ENCODE measurements at places on chromosomes 13 and 19.

DNA sequence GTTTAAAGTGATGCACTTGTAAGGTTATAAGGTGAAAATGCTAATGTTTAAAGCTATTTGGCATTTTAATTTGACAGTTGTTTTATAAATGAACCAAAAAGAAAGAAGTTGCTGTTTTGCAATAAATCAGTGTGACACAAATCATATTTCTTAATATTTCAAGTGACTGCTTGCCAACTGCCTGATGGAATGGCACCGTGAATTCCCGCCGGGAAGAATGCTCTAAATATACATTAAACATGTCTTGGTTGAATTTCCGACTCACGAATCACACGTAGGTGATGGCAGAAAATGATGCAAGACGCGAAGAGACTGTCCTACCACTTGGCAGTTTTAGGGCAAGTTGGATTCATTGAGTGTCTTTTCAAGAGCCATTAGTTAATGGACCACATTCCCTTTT, 3.1 kb upstream of the GJB2 start:
- no peak for DNase-seq

DNA sequence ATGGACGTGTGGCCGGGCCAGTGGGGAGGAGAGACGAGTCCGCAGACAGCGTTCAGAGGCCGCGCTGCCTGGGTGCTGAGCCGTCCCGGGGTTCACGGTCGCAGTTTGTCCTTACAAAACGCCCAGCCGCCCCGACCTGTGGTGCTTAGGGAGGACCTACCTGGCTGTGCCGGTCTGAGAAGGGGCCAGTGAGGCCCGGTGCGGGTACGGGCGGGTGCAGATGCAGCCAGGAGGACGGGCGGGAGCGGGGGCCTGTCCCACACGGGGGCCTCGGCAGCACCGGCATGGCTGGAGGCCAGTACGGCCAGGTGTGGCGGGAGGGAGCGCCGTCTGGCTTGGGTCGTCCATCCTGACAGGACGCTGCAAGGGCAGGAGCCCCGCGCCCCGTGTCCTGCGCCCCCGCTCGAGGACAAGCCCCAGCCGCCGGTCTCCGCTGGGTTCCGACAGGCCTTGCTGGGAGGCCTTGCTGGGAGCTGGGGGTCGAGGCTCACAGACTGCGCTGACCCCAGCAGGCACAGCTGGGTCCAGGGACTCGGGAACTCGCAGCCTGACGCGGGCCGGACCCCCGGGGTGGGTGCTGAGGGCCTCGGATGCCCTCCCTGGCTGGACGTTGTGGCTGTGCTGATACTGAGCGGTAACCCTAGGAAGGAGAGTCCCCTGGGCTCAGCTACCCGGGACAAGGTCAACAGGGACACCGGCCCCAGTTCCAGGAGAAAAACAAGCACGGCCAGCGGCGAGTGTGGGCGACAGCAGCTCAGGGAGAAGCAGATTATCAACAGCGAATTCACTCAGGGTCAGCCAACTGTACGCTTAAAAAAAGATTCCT, 5.3 kb upstream of the PROZ start:
- DNase-seq: peak; percentile 60

DNA sequence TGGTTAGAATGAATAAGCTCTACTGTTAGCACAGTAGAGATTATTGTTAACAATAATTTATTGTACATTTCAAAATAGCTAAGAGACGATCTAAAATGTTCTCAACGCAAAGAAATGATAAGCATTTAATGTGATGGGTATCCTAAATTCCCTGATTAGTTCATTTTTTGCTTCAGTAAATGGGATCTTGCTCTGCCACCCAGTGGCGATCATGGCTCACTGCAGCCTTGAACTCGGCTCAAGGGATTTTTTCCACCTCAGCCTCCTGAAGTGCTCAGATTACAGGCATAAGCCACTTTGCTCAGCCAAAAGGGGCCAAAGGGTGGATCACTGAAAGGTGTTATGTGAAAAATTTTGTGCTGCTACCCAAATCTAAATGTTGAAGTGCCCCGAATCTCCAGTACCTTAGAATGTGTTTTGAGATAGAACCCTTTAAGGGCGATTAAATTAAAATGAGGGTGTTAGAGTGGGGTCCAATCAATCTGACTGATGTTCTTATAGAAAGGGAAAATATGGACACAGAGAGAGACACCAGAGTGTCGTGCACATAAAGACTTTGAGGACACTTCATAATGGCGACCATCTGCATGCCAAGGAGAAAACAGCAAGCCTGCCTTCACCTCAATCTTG, 31.5 kb upstream of the ZNF766 start:
- peak; percentile 54 for DNase-seq

GRCh38 chr13:65488606-65489005, 1741.5 kb downstream of the PCDH9 start:
- no peak for DNase-seq

DNA sequence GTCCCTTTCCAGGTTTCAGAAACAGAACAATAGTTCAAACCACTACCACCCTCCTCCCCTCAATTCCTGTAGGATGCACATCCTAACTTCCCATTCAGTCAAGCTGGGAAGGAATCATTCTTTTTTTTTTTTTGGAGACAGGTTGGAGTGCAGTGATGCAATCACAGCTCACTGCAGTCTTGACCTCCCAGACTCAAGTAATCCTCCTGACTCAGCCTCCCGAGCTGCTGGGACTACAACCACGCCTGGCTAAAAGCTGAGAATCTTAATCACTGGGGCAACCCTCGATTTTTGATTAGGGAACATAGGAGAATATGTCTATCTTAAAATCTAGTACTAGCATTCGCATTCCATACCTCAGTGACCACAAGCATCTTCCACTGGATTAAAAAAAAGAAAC, 146.2 kb downstream of the ABCC4 start:
- no peak for DNase-seq

DNA sequence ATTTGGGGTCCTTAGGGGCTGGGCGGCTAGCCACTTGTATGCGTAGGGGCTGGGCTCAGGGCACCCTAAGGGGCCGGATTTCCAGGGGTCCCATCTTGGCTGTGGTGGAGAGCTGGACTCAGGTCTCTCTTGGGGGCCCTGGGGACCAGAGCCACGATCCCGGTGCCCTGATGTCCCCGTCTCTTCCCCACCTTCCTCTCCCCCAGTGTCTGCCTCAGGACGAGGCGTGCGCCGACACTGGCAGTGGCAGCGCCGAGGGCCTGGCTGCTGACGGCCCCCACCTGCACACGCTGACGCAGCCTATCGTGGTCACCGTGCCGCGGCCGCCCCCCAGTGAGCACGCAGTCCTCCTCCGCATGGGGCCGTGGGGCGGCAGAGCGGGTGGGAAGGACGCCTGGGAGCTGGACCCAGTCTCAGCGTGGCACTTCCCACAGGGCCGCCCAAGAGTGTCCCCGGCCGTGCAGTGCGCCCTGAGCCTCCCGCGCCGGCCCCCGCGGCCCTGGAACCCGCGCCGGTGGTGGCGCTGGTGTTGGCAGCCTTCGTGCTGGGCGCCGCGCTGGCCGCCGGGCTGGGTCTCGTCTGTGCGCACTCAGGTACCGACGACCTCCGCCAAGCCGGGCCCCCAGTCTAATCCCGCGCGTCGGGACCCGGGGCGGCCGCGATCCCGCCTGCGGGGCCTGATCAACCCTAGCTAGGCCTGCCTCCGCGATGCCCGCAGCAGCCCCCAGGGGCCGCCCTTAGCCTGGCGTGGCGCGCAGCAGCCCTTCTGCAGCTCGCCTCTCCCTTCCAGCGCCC, 2.7 kb upstream of the SNAPC2 start:
- DNase-seq: no peak

DNA sequence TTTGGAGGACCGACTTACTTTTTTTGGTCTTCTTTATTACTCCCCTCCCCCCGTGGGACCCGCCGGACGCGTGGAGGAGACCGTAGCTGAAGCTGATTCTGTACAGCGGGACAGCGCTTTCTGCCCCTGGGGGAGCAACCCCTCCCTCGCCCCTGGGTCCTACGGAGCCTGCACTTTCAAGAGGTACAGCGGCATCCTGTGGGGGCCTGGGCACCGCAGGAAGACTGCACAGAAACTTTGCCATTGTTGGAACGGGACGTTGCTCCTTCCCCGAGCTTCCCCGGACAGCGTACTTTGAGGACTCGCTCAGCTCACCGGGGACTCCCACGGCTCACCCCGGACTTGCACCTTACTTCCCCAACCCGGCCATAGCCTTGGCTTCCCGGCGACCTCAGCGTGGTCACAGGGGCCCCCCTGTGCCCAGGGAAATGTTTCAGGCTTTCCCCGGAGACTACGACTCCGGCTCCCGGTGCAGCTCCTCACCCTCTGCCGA, 409 bp downstream of the FOSB start:
- peak; percentile 58 for DNase-seq

- no peak for DNase-seq
These were observed 17.6 kb downstream of the ZNF296 start for GRCh38 chr19:45058622-45059159.

- DNase-seq: no peak
These were observed 4.0 kb downstream of the GRIN2D start for GRCh38 chr19:48397263-48398101.

GRCh38 chr19:53597023-53597422, 34.8 kb upstream of the DPRX start:
- no peak for DNase-seq

DNA sequence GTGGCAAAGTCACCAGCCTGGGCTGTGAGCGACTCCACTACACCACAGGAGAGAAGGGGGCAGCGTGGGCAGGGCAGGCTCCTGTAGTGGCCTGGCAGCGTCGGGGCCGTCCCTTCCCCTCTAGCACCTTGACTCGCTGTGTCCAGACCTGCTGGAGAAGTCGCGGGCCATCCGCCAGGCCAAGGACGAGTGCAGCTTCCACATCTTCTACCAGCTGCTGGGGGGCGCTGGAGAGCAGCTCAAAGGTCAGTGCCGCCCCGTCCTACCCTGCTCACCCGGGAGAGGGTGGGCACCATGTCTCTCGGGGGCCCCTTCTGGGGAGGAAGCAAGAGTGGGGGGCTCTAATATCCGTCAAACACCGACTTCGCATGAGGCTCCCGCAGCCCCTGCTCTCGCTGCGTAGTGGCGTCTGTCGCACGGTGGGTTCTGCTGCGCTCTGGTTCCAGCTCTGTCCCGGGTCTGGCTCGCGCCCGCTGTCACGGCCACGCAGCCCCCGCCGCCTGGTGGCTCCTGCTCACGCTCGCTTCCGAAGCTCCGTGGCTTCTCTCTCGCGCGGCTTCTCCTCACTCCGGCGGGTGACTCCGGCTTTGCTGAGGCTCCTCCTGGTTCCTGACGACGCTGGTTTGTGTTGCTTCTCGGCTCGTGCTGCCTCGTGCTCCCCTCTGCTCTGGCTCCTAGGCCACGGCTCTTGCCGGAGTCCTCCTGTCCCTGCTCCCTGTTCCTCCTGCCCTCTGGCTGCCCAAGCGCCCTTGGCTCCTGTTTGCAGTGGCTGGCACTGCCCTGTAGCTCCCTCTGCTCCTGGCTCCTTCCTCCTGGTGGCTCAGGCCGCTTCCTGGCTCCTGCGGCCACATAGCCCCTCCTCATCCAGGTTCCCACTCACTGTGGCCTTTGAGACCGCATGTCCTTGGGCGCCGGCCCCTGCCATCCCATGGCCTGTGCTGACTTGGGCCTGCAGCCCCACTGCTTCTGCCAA, 27.2 kb downstream of the MYH14 start:
- DNase-seq: no peak

- DNase-seq: no peak
These were observed 1366.2 kb upstream of the PCDH20 start for GRCh38 chr13:62781866-62782265.

GRCh38 chr13:98542568-98543377, 34.1 kb downstream of the STK24 start:
- no peak for DNase-seq

GRCh38 chr19:12946092-12946721, 545 bp downstream of the RAD23A start:
- DNase-seq: peak; percentile 58

DNA sequence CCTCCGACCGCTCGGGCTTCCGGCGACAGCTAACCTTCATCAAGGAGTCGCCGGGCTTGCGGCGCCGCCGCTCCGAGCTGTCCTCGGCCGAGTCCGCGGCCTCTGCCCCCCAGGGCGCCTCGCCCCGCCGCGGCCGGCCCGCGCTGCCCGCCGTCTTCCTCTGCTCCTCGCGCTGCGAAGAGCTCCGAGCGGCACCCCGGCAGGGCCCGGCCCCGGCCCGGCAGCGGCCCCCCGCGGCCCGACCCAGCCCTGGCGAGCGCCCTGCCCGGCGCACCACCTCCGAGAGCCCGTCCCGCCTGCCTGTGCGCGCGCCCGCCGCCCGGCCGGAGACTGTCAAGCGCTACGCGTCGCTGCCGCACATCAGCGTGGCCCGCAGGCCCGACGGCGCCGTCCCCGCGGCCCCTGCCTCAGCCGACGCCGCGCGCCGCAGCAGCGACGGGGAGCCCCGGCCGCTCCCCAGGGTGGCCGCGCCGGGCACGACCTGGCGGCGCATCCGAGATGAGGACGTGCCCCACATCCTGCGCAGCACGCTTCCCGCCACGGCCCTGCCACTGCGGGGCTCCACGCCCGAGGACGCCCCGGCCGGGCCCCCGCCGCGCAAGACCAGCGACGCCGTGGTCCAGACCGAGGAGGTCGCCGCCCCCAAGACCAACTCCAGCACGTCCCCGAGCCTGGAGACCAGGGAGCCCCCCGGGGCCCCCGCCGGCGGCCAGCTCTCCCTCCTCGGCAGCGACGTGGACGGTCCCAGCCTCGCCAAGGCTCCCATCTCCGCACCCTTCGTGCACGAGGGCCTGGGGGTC, 9.6 kb downstream of the C19orf25 start:
- no peak for DNase-seq

DNA sequence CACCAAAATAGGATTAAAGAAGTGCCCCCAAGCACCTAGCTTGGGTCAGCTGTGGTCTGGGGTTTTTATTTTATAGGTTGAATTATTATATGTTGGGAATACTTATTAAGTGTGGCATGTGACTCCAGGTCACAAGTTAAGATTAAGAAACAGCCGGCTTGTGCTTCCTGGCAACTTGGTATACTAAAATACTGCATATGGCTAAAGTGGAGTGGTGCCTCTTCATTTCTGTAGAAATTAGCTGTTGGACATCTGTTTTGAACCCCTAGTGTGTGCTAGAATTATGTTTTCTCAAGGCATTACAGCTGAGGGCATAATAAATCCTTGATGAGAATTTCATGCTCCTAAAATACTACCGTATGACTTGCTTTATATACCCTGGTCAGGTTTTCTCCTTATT, 286.6 kb downstream of the SHISA2 start:
- DNase-seq: no peak

- no peak for DNase-seq
These were observed 1.2 kb upstream of the ZNF579 start for GRCh38 chr19:55581823-55582223.

DNA sequence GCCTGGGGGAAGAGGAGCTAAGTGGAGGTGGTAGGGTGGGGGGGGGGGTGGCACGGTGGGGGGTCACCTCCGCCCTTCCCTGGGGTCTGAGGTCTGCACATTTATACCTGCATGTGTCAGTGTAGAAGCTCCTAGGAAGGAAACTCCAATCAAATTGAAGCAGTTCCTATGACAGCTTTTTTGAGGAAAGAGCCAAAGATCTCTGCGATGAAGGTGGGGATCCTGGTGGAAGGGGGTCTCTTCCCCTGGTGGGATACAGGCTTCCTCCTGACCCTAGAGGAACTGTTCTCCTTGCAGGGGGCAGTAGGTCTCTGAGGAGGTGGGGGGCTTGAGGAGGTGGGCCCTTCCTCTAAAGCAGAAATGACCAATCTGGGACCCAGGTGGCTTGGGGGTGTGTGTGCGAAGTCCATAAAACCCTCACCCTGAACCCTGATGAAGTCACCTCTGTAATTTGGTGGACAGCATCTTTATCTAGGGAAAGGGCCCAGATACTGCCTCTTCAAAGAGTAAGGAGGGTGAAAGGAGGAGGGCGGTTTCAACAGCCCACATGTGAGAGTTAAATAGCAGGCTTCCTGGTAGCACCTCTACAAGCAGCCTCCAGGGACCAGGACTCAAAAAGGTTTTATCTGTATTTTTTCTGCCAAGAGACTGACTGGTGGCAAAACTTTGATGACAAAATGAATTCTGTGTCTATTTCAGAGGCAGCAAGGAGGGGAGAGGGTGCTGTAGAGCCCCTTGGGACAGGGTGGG, 12.9 kb downstream of the RANBP3 start:
- no peak for DNase-seq

Measured in memory B cell (primary cell).